Right renal pelvis (tissue), 4 donors: ENCODE measurements at places on chromosomes 13 and 19. TPM values are rescaled to one million over a fixed set of nuclear protein-coding genes. Genes with fewer than 3 reads are reported as not detected.

- no peak for DNase-seq
Observed at GRCh38 chr19:36605877-36606478, 865 bp downstream of the ZNF382 start.

DNA sequence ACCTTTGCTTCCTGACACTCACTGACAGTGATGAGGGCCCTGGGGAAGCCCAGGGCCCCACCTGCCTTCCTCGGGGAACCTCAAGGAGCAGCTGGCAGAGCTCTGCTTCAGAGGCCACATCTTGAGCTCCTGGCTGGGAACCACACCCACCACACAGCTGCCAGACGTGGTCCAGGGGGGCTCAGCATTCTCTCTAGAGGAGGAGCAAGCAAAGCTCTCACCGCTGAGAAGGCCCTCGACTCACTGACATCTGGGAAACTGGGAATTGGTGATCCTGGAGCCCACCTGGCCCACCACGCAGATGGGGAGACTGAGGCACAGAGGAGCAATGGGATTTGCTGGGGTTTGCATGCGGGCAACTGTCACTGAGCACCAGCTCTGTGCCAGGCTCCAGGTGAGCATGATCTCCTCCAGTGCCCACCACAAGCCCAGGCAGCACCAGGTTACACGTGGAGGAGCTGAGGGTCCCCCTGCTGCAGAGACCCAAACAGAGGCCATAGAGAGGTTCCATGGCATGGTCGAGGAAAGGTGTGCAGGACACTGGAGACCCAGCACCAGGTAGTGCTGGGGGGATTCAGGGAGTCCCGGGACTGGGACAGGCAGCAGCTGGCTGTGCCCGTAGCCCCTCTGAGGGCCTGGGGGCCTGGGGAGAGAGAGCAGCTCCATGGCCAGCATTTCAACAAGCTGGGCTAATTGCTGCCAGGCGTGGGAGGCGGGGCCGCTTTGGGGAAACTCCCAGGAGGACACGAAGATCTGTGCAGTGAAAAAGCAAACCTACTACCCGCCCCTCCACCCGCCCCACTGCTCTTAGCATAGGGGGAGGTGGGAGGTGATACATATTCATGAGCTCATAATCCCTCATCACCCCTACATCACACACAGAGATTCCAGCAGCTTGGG lies 33.4 kb downstream of the PEPD start:
- no peak for DNase-seq

- no peak for DNase-seq
Observed at GRCh38 chr19:30781047-30781446, 408.9 kb downstream of the ZNF536 start.

Gene ATP8A2
- 5.5 TPM for polyA plus RNA-seq

DNA sequence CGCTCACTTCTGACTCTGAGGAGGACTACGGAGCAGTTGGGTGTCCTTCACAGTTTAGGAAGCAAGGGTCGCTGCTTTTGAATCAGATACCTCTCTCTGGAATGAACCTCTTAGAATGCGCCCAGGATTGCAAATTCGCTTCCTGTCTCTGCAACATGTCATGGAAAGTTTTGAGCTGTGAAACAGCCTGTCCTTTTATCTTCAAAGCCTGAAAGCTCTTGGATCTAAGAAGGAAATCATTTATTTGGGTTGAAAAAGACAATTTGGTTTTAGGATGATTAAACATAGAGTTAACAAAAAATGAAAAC lies 134.1 kb downstream of the KATNAL1 start:
- no peak for DNase-seq
